Right lobe of liver (tissue), 6 donors: ENCODE measurements at places on chromosomes 4 and X.

GRCh38 chr4:186149872-186150271 lies 41.5 kb upstream of the CYP4V2 start:
- DNase-seq, result peak; percentile 67

DNA sequence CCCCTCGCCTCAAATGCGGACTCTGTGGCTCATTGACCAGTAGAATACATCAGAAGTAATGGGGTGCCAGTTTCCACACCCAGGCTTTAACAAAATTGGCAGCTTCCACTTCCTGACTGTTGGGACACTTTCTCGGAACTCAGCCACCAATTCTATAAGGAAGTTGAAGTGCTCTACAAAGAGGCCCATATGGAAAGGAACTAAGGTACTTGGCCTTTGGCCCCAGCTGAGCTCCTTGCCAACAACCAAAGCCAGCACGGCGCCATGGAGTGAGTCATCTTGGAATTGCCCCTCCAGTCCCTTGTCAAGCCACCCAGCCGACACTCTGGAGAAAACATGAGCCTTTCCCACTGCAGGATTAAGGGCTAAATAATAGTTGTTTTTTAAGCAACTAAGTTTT lies 262.2 kb upstream of the INTU start:
- DNase-seq, result peak; percentile 13

- no peak for DNase-seq
These were observed 513.9 kb downstream of the ARAP2 start for GRCh38 chr4:35730414-35730813.

DNA sequence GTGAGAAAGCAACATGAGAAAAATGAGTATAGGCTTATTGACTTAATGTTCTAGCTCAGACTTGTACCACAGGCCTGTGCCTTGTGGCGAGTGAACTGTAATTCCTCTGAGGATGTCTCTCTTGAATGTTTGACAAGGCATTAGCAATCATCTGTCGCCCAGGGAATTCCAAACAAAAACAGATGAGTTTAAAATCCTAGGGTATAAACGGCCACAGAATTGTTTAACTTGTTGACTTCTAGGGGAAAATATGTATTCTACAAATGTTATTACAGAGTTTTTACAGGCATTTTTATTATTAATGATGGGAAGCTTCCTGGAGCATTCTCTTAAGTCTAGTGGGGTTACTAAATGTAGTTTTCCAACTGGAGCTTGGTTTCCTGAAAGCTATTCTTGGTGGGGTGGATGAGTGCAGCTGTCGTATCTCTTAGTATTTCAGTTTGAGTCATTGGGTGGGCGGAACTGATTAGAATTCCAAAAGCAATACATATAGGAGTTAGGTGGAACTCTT lies 40.6 kb downstream of the ARHGAP10 start:
- DNase-seq, result no peak
